ENCODE measurements at places on chromosomes 5 and 9.

GRCh38 chr9:100525563-100525962 is 52.3 kb upstream of the CAVIN4 start:
- no peak for DNase-seq

GRCh38 chr9:97756991-97757390 is 59.9 kb upstream of the XPA start:
- DNase-seq = no peak

GRCh38 chr9:96087669-96088299 is 212.3 kb downstream of the ERCC6L2 start:
- DNase-seq = no peak

DNA sequence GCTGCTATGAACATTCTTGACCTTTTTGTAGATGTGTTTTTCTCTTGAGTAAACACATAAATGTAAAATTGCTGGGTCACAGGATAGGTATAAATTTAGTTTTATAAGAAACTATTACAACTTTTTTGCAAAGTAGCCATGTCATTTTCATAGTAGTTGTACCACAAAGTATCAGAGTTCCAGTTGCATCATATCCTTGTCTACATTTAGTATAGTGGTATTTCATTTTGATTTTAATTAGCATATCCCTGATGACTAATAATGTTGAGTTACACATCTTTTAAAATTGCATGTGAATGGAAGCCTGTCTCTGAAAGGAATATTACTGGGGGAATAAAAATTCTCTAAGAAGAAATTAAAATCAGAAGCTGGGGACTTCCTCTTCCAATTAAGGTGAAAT is 85.4 kb downstream of the TMEM161B start:
- no peak for DNase-seq

- no peak for DNase-seq
Measured at GRCh38 chr5:115894342-115894741, 52.6 kb downstream of the AP3S1 start.
